Activated T-cell treated with anti-CD3 and anti-CD28 coated beads for 4 hours (primary cell): ENCODE measurements at places on chromosomes 7 and 10.

GRCh38 chr7:1987084-1987535 is 245.6 kb downstream of the MAD1L1 start:
- no peak for DNase-seq

GRCh38 chr7:146652176-146652575 is 535.6 kb downstream of the CNTNAP2 start:
- no peak for DNase-seq

GRCh38 chr7:90841759-90842429 is 245.8 kb downstream of the CDK14 start:
- no peak for DNase-seq

- no peak for DNase-seq
These were observed 99.0 kb upstream of the SAMD8 start for GRCh38 chr10:75012471-75012870.

GRCh38 chr10:62769574-62770242 is 34.8 kb upstream of the ADO start:
- DNase-seq: no peak

DNA sequence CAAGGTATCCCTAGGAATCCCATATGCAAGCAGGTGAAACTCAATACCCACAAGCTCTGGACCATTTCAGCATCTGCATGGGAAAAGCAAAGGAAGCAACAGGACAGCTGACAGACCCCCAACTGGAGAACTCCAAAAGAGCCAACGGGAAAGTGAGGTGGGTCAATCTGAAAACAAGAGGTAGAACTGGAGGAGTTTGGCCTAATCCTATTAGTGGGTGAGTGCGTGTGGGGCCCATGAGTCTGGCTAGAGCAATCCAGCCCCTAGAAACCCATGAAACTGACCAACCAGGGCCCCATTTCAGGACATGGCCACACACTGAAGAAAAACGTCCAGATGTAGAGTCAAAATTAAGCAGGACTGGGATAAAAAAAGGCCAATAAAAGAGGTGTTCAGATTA is 26.6 kb upstream of the WNT8B start:
- DNase-seq: no peak

GRCh38 chr10:33832124-33832787 is 497.8 kb upstream of the NRP1 start:
- DNase-seq: no peak

DNA sequence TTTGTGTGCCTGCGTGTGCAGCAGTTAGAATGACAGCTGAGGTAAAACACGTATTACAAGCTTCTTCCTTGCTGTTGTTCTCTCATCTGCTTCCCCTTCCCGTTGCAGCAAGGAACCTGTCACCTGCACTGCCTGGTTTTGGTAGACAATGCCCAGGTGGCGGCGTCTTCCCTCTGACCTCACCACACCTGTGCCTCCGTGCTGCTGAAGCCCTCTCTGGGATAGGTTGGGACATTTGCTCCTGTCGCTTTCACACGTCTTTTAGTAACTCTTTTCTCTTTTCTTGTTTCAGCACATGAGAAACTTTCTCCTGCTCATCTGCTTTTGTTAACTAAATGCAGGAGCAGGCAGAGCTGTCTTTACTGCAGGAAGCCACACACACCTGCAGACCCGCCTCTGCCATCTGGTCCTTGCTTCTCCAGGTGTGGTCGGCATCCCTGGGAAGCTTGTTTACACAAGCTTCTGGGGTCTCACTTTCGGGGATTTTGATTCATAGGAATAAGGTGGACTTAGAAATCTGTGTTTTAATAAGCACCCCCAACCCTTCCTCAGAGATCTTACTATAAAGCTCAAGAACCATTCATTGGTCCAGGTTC is 60.7 kb upstream of the EXOC6 start:
- no peak for DNase-seq

DNA sequence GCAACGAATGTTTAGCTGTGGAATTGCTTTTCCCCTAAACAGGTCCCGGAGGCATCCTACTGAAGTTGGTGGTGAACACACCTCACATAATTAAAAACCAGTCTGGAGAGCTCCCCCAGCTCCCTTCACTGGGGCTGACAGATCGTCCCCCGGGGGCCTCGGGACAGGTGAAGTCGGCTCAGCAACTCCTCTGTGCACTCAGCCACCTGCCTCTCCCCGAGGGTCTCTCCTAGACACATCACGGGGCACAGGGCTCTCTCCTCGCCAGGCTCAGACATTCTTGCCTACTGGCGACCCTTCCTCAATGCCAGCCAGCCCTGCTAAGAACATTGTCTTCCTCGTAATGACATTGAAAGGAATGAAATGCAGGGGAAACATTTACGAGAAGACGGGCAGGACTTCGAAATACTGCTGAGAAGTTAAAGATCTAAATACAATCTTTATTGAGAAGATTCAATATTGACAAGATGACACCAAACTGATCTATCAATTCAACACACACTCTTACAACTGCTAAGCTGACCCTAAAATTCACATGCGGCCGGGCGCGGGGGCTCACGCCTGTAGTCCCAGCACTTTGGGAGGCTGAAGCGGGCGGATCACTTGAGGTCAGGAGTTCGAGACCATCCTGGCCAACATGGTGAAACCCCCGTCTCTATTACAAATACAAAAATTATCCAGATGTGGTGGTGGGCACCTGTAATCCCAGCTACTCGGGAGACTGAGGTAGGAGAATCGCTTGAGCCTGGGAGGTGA is 88.1 kb upstream of the DNAAF5 start:
- DNase-seq: no peak

DNA sequence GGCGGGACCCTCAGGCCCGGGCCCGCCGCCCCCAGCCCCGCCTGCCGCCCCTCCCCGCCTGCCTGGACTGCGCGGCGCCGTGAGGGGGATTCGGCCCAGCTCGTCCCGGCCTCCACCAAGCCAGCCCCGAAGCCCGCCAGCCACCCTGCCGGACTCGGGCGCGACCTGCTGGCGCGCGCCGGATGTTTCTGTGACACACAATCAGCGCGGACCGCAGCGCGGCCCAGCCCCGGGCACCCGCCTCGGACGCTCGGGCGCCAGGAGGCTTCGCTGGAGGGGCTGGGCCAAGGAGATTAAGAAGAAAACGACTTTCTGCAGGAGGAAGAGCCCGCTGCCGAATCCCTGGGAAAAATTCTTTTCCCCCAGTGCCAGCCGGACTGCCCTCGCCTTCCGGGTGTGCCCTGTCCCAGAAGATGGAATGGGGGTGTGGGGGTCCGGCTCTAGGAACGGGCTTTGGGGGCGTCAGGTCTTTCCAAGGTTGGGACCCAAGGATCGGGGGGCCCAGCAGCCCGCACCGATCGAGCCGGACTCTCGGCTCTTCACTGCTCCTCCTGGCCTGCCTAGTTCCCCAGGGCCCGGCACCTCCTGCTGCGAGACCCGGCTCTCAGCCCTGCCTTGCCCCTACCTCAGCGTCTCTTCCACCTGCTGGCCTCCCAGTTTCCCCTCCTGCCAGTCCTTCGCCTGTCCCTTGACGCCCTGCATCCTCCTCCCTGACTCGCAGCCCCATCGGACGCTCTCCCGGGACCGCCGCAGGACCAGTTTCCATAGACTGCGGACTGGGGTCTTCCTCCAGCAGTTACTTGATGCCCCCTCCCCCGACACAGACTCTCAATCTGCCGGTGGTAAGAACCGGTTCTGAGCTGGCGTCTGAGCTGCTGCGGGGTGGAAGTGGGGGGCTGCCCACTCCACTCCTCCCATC is 82.7 kb downstream of the PAX2 start:
- no peak for DNase-seq

DNA sequence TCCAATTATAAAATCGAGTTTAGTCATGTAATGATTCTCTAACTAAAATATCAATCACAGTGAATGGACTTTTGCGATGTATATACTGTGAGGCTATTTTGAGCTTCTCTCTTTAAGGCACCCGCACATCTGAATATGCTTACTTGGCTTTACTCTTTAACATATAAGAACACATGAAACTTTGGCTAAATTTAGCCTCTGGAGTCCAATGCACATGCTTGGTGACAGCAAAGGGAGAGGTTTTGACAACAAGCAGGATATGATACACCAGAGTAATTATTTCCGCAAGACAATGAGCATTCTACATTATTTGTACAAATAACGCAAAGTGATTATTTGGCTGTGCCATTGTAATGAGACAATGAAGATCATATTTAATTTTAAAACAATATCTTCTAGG is 72.4 kb downstream of the ARID5B start:
- no peak for DNase-seq

GRCh38 chr10:31099664-31100063 is 68.0 kb upstream of the ZNF438 start:
- peak; percentile 17 for DNase-seq

- no peak for DNase-seq
These were observed 69.9 kb upstream of the MRLN start for GRCh38 chr10:59823111-59823510.

GRCh38 chr7:69845721-69846495 is 247.6 kb downstream of the AUTS2 start:
- DNase-seq: no peak

DNA sequence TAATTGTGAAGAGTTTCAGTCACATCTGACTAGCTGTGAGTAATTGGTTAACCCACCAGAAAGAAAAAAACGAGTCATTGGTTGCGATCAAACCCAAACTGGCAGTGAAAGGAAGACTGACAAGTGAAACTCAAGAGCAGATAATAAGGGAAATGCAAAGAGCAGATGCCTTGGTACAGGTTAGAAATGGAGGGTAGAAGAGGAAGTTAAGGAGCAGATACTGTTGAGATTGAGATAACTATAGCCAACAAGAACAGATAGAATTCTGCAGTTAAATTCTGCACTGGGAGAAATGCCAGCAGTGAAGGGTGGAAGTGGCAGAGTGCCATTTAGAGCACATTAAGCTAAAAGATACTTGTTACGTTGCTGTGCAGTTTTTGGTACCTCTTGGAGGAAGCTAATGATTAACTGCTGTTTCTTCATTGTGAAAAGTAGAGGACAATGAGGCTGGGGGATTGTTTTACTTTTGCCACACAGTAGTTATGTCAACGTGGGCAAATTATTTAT is 65.8 kb downstream of the CDK13 start:
- no peak for DNase-seq
